ENCODE measurements at places on chromosomes 6 and 20. TPM values are rescaled to one million over a fixed set of nuclear protein-coding genes. Genes with fewer than 3 reads are reported as not detected.
A peak's percentile ranks its signal among the peaks of the same experiment; 100 is the strongest.

DNA sequence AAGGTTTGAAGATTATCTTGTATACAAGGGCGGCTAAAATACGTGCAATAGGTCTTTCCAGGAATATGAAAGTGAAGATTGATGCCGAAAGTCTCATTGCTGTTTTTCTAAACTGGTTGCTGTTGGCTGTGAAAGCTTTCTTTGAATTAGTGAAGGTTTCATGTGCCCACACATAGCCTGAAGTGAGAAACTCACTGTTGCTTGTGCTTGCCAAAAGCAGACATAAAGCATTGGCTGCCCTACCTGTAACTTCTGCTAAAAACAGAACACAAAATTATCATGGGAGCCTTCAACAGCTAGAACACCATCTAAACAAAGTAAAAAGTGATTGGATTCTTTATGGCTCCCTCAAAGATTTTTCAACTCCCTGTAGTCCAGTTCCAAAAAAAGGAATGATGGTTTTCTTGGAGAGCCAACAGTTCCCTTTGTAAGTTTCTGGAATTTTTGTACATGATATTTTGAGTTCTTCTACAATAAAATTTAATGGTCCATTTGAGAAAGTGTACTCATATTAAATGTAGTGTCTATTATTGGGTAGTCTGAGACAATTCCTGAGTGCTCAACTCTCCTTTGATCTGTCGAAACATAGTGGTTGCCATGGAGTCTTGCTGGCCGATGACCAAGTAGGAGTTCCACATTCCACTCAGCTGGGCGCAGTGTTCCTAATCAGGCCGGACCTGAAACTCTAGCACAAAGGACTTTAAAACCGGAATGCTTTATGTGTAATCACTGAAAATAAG, 68.5 kb downstream of the PLEKHG1 start:
- peak; percentile 91 for DNase-seq
- H3K4me3 ChIP-seq = no peak overlapping the region
- H3K27ac ChIP-seq = peak overlapping the region; percentile 72
- H3K4me1 ChIP-seq = peaks cover 49% of the 10 kb centered on the region
- H3K27me3 ChIP-seq = no peaks in the 10 kb centered on the region

DNA sequence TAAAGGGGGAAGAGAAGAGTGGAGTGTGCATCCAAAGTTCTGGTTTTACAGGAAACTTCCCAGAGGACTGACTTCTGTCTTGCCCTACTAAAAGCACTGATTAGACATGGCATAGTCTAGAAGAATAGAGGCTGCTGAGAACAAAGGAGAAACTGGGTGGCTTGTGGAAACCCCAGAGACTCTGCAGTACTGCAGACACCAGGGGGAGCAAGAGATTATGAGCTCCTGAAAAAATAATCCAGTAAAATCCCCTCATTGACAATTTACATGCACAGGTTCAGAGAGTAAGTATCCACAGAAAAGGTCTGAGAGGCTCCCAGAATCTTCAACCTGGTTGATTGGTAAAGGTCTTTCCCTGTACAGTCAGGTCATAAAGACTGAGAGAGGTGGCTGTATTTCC, 48.7 kb upstream of the CLVS2 start:
- H3K4me1 ChIP-seq = no peaks in the 10 kb centered on the region
- H3K27me3 ChIP-seq = peaks cover 9% of the 10 kb centered on the region
- H3K27ac ChIP-seq = no peak overlapping the region
- no peaks in the 10 kb centered on the region for H3K36me3 ChIP-seq
- no peak overlapping the region for H3K4me3 ChIP-seq
- no peak for DNase-seq

DNA sequence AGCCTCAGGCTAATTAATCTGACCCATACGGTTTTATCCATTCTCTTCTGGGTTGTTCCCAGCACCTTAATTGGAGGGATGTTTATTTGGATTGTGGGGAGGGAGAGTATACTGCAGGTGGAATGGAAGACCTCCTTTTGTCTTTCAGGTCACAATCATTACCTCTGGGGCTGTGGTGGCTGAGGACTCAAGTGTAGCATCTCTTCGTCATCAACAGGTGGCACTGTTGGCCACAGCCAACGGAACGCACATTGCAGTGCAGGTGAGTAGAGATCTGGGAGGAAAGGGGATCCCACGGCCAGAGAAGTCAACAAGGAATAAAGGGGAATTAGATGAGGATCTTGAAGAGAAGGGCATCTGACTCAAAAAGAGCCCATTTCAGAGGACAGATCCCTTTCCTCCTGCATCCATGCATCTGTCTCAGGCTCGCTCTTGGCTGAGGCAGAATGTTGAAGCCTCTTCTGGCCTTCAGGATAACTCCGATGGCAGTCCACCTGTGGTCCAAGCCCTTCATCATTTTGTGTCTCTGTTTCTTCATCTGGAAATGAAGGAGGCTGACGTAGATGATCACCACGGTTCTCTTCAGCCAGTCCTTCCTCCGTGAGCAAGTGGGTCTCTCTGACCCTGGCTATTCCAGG, 3.2 kb upstream of the DEF6 start:
- peaks cover 54% of the 10 kb centered on the region for H3K36me3 ChIP-seq
- peaks cover 29% of the 10 kb centered on the region for H3K4me1 ChIP-seq
- DNase-seq = no peak
- H3K27ac ChIP-seq = no peak overlapping the region
- no peak overlapping the region for H3K4me3 ChIP-seq

PTP4A1 gene
- 22.3 TPM for total RNA-seq

All from left ventricle myocardium inferior (tissue), 1 donor.